ENCODE measurements at places on chromosomes 3 and 15. TPM values are rescaled to one million over a fixed set of nuclear protein-coding genes. Genes with fewer than 3 reads are reported as not detected.

TMCO5A gene
- not detected for total RNA-seq

PARP15 gene
- total RNA-seq = not detected

P4HTM gene
- 43.0 TPM for total RNA-seq

CLSTN2 gene
- total RNA-seq = not detected

GRCh38 chr15:74906450-74907162 lies at the start of gene FAM219B:
FAM219B (minus strand) TSS chr15:74906851; CDS start chr15:74906800, 51 bp downstream.
- DNase-seq = peak; percentile 82

DNA sequence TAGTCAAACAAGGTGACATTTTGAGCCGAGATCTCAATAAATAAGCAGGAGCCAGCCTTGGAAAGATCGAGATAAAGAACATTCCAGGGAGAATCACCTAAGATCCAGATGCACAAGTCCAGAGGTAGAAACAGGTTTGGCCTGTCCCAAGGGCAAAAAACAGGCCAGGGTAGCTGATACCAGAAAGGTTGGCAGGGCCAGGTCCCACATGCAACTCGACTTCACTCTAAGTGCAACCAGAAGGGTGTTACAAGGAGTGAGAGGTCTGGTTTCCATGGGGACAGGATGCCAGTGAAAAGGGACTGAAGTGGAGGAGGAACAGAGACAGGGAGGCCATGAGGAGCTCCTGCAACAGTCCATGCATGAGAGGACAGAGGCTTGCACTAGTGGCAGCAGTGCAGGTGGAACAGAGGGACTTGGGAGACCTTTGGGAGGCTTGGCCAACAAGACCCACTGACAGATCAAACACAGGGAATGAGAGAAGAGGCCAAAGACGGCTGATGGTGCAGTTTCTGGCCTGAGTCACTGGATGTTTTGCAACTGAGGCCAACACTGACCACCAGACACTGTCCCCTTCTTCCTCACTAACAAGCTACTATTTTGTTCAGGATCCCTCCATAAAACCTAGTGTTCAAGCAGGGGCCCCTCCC lies 5.2 kb downstream of the TPRA1 start:
- no peak for DNase-seq

DLEC1 gene
- total RNA-seq = not detected

EXD1 gene
- not detected for total RNA-seq

DNA sequence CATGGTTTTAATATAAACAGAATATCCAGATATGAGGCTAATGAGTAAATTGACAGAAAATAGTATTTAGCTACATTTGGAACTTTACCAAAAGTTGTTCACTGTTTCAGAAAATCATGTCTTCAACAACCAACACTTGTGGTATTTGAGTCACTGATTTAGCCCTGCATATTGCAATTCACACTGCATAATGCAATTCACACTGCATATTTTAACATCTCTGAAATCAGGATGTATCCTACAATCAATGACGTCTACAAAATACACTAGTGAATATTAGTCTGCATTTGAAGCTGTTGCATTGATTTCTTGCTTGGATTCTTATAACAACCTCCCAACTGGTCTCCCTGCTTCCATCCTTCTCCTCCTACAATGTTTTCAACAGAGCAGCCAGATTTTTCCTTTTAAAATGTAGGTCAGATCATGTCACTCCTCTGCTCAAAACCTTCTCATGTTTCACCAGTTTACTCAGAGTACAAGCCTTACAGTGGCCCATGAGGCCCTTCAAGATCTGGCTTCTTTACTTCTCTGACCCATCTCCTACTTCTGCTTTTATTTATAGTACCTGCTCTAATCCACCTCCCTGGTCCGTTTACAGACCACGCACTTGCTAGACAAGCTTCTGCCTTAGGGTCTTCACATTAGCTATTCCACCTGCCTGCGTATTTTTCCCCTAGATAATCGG lies 11.4 kb upstream of the RAB11A start:
- DNase-seq = no peak

UNC45A gene
- 31.5 TPM for total RNA-seq

DNA sequence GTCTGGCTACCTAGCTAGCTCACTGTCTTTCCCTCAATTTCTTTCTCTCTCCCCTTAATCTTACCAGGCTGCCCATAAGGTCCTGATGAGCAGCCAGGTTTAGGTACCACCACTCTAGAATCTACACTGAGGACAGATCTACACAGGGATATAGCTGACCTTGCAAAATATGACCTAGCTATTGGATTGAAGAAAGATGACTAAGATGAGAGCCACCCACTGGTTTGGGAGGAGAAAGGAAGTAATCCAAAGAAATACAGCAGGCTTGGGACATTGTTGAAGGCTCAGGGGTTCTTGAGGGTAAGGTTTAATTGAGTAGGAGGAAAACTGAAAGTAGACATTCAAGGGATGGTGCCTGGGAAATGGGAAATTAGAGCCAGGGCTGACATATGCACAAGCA lies 142.0 kb upstream of the TMC3 start:
- DNase-seq = no peak

GRCh38 chr3:9395570-9396300 lies 1.7 kb upstream of the SETD5 start:
- DNase-seq = no peak

SLC12A1 gene
- total RNA-seq = not detected

DNA sequence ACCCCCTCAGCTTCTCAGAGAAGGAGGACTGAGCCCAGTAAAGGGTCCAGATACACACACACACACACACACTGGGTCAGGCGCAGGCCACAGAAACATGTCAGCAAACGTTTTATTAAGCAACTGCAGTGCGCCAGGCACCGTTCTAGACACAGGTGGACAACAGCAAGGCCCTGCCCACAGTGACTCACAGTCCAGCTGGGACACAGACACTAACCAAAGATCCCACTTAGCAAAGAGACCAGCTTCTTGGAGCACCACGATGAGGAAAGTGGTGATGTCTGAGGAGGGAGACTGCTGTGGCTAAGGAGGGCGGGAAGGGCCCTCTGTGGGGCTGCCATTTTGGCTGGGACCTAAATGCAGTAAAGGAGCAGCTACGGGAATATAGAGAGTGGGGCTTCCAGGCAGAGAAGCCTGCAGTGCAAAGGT lies 2.8 kb upstream of the VILL start:
- DNase-seq = no peak

DNA sequence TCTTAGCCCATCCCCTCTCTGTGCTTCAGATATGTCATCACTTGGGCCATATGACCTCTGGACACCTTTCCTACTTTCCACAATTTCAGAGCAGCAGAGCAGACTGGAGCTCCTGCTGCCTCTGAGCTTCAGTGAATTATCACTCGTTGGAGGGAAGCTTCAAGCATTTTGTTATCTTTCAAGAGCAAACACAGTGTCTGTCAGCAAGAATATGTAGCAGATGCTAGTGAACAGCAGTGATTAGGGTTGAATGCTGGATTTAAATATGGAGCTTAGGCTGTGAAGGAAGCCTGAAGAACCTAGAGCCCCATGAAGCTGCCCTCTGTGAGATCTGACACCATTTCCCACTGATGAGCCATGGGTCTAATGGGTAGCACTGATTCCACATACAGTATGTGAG lies 115.4 kb downstream of the UBE3A start:
- DNase-seq = no peak

WDR72 gene
- 40.3 TPM for total RNA-seq

KBTBD13 gene
- total RNA-seq = not detected

GRCh38 chr15:75966073-75966472 lies 46.2 kb downstream of the NRG4 start:
- no peak for DNase-seq

- no peak for DNase-seq
These were observed 979 bp upstream of the ZNF621 start for GRCh38 chr3:40523781-40524180.

HTR3E gene
- not detected for total RNA-seq

- DNase-seq = no peak
These were observed 23.5 kb downstream of the DUSP7 start for GRCh38 chr3:52032702-52033408.

- no peak for DNase-seq
These were observed 60.4 kb downstream of the LYZL4 start for GRCh38 chr3:42349765-42350594.

- DNase-seq = no peak
These were observed 748.1 kb downstream of the GBE1 start for GRCh38 chr3:81013360-81013759.

- DNase-seq = no peak
These were observed 163.4 kb downstream of the ATG7 start for GRCh38 chr3:11435440-11436165.

TUSC7 gene
- total RNA-seq = not detected

- DNase-seq = no peak
These were observed 167.8 kb upstream of the KBTBD8 start for GRCh38 chr3:66830301-66830700.

ZNF717 gene
- total RNA-seq = 7.3 TPM

DNA sequence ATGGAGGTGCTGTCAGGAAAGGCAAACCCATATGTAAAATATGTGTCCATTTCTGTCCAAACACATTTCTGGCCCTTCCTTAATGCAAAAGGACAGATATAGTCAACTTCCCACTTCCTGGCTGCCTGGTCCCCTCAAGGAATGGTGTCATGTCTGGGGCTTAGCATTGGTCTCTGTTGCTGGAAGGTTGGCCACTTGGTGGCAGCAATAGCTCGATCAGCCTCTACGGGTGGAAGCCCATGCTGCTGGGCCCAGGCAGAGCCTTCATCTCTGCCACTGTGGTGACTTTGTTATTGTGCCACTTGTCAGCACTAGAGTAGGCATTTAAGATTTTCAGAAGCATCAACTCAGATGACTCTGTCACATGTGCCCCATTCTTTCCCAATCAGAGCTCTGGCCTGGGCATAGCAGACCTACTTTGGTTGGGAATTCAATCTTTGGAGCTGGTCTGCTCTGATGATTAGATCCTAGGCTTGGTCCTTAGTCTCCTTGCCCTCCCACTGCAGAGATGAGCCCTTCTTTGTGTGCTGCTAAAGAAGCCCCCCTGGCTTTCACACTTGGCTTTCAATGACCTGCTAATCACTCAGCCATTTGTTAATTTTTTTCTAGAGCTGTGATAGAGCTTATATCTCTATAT lies 51.0 kb upstream of the SPSB4 start:
- peak; percentile 33 for DNase-seq

- no peak for DNase-seq
These were observed 158.7 kb downstream of the CGGBP1 start for GRCh38 chr3:87900061-87900460.

- no peak for DNase-seq
These were observed 27.8 kb downstream of the IFT80 start for GRCh38 chr3:160370987-160371857.

DNA sequence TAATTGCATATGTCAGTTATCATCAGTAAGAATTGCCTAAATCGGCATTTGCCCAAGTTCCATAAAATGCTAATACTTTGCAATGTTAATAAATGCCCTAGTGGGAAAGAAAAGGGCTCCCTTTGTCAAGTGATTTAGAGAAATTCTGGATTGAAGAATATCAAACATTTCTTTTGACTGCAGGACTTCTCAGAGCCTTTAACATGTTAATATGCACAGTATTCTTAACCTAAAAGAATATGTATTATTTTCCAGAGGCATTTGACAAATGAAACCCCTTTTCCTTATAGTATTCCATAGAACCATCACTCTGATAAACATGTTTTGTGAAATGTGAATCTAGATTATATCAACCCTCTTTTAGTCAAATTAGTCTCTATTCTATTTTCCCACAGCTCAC lies 452.2 kb upstream of the WNT5A start:
- DNase-seq = no peak

OSTN gene
- total RNA-seq = not detected

DNA sequence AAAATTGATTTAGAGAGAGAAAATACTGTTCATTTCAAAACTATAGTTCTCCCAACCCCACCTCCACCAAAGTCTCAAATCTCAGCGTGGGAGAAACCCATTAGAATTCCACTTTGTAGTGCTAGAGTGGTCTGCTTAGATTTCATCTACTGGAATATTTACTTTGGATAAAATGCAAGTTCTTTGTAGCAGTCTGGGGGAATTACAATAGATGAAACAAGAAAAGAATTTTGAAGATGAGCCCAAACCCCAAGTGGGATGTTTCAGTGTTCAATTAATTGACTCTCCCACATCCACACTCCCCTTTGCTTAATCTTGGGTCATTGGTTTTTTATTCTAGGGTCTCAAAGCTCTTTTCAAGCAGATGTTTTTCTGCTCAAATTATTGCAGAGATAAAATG lies 97.8 kb downstream of the RPL22L1 start:
- no peak for DNase-seq

DNA sequence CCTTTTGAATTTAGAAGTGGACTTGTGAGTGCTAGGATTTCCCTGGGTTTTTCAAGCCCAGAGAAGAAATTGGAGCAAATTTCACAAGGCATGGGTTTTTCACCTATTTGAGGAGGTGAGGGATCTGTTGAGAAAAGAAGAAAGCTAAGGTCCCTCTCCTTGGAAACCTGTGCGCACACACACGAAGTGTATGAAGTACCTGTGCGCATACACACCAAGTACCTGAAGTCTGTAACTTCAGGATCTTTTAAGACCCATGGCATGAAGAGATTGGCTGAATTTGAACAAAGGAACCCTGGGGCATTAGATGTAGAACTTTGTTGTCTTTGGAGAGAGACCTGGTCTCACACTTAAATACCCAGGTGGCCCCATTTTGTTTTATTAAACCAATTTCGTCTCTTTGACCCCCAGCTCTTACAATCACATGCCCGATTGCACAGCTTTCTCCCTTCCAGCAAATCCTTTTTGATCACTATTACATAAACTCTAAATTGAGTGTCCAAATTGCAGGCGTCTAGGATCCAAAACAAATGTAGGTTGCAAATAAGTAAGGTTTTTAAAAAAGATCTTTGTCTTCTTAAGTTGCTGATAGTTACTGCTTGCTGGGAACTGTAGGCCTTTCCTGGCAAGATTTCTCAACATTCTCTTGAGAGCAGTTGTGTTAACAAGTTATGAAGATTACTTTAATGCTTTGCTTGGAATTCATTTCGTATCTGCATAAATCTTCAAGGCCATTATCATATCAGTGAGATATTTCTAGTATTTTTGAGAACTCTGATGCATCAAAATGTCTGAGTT lies 64.3 kb downstream of the CMTM8 start:
- DNase-seq = peak; percentile 21

TRIM59 gene
- total RNA-seq = 20.5 TPM

AADACL2 gene
- total RNA-seq = not detected

ZNF385D gene
- not detected for total RNA-seq

IL17RB gene
- total RNA-seq = 0.25 TPM
